ENCODE measurements at places on chromosomes 7 and 10. TPM values are rescaled to one million over a fixed set of nuclear protein-coding genes. Genes with fewer than 3 reads are reported as not detected.

The OR2A12 gene
- polyA plus RNA-seq = not detected

GRCh38 chr7:51521054-51521453 is 204.4 kb upstream of the COBL start:
- DNase-seq = no peak

- no peak for DNase-seq
These were observed 20.3 kb upstream of the WNT8B start for GRCh38 chr10:100442548-100442947.

DNA sequence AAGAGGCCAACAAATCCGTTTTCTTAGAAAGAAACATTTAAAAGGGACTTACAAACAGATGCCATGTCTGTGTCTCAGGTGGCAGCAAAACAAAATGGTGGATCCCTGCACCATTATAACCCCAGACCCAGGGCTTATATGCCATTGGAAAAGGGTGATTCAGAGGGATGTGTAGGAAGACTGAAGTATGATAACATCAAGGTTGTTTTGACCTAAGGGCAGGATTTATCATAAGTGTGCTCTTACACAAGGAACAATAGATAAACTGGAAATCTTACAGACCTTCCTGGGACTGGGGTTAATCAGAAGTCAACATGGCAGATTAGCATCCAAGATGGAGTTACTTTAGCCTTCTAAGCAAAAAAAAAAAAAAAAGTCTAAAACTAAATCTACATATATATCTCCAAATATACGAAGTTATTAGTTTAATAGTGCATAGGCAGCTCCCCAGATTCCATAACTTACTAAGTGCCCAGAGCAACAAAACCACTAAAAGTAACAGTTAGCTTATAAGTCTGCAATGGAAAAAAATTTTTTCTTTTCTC is 34.3 kb upstream of the WNT16 start:
- no peak for DNase-seq

GRCh38 chr7:96316949-96317348 is 4.9 kb downstream of the SLC25A13 start:
- no peak for DNase-seq

GRCh38 chr7:47571331-47572093 is 10.4 kb downstream of the TNS3 start:
- no peak for DNase-seq

All from A549 (cell line).